Suprapubic skin (tissue), 4 donors: ENCODE measurements at places on chromosomes 4 and X.

- no peak for DNase-seq
These were observed 296.1 kb downstream of the TLL1 start for GRCh38 chr4:166169111-166169510.

- no peak for DNase-seq
These were observed 173.0 kb downstream of the RBM46 start for GRCh38 chr4:154954117-154954516.

- no peak for DNase-seq
These were observed 41.3 kb upstream of the GPC3 start for GRCh38 chrX:134026565-134027311.

GRCh38 chrX:72028701-72029470 is 102.8 kb downstream of the RTL5 start:
- DNase-seq, result no peak

DNA sequence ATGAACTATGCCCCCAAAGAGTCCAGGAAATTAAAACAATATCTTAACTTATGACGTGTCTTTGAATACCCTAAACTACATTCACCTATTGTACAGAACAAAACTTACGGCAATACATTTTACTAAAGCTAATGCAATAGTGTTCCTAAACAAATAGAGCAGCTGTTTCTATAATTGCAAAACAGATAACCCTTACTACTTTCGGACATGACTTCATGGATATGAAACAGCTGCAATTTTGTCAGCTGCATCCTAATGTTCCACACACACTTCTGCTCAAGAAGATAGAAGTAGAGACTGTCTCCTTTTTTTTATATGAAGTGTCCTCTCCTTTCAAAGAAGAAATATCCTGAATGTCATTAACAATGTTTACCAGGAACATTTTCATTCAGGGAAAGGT is 174.9 kb downstream of the ACTRT1 start:
- DNase-seq, result no peak

DNA sequence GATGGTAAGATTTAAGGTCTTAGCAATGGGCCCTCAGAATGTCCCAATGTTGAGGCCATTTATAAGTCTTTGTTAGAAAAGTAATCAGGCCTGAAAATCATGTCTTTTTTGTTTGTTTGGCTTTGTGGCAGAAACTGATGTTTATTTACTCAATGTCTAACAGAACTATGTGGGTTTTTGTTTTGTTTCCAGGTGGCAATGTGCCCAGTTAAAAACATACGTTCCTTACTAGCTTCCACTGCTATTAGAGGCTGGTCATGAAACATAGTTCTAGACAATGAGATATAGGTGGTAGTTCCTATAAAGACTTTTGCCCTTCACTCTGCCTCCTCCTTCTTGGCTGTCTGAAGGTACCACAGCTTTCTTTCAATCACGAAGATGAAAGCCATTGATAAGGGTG is 108.8 kb downstream of the C4orf51 start:
- DNase-seq, result no peak

DNA sequence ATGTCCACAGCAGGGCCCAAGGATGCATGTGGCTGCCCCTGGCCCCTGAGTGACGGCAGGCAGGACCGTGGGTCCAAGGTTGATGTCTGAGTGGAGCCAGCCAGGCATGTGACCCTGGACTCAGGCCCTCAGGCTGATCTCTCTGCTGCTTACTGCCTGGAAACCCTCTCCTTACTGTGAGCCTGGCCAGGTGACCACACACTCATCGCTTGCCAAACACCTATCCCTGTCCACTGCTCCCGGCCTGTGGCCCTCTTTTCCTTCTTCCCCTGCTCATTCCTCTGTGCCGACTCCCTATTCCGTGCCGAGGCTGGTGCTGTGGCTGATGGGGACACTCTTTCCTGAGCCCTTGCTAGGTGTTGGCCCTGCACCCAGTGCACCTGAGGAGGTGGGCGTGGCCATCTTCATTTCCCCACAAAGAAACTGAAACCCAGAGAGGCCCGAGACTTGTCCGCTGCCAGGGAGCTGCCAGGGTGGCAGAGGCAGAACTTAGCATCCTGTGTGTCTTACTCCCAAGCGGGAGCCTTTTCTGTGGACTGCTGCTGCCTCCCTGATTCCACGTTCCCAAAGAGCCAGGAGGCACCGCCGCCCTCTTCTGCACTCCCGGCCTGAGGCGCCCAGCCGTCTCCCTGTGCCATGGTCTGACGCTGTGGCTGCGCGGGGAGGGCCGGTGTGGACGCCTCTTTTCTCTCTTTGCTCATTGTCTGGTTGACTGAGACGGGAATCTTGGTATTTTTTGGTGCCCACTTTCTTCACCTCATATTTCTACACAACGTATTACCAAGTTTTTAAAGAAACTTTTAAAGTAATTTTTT is 11.2 kb upstream of the RNF4 start:
- no peak for DNase-seq

- peak; percentile 74 for DNase-seq
These were observed at the start of gene TMEM47 for GRCh38 chrX:34656842-34657725. Gene TMEM47 (minus strand): TSS chrX:34657285. CDS start chrX:34657029, 256 bp downstream.

GRCh38 chr4:38163216-38164006 is 203.2 kb downstream of the PTTG2 start:
- DNase-seq, result no peak

- no peak for DNase-seq
These were observed 188.7 kb downstream of the GBA3 start for GRCh38 chr4:22881411-22881810.

- no peak for DNase-seq
These were observed 249.9 kb downstream of the PRDM5 start for GRCh38 chr4:120672558-120673147.

- no peak for DNase-seq
These were observed 101.7 kb downstream of the RAPGEF2 start for GRCh38 chr4:159204566-159204965.

DNA sequence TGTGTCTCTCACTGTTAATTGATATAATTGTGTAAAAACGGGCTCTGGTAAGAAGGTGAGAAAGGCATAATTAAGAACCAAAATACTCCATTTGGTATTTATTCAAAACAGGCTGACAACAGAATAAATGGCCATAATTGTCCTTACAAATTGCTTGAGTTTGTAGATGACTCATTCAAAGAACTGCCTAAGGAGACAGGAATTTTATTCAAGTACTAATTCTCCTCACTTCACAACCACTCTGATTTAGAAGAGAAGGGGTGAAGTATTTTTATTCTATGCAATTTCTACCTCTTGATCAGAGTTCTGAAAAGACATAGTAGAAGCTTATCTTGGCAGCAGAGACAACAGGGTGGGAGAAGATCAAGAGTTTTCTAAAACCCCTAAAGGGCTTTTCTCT is 43.1 kb downstream of the ATP11C start:
- no peak for DNase-seq

GRCh38 chrX:14777525-14777924 is 95.3 kb downstream of the FANCB start:
- DNase-seq, result no peak

DNA sequence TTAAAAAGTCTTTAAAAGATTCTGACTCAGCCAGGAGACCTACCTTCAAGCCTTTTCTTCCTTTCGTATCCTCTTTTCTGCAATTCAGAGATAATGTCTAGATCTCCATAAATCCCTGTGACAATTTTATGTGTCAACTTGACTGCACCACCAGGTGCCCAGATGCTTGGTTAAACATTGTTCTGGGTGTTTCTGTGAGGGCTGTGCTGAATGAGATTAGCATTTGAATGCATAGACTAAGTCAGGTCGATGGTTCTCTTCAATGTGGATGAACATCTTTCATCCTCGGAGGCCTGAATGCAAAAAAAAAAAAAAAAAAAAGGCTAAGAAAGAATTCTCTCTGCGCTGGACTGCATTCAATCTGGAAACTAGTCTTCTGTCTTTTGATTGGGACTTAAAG is 1082.7 kb downstream of the NLGN4X start:
- no peak for DNase-seq

- no peak for DNase-seq
These were observed 266.1 kb upstream of the ANXA10 start for GRCh38 chr4:167826281-167826680.

- no peak for DNase-seq
These were observed 6.3 kb downstream of the LONRF3 start for GRCh38 chrX:118980761-118981160.

DNA sequence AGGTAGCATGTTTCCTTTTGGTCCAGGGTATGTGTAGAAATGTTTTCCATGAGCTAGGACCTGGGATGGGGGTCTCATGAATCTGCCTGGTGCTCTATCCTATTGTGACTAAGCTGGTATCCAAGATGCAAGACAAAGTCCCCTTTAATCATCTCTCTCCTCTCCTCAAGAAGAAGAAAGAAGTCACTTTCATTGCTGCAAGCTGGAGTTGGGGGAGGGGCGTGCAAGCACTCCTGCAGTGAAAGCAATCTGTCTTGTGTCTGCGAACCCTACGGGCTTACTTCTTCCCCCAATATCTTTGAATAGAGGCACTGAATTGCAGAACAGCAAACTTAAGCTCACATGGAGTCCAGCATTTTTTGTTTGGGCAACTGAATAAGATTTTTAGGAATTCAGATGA is 27.2 kb upstream of the GRPR start:
- no peak for DNase-seq

- no peak for DNase-seq
These were observed 387.5 kb downstream of the PDGFC start for GRCh38 chr4:156584100-156584499.

DNA sequence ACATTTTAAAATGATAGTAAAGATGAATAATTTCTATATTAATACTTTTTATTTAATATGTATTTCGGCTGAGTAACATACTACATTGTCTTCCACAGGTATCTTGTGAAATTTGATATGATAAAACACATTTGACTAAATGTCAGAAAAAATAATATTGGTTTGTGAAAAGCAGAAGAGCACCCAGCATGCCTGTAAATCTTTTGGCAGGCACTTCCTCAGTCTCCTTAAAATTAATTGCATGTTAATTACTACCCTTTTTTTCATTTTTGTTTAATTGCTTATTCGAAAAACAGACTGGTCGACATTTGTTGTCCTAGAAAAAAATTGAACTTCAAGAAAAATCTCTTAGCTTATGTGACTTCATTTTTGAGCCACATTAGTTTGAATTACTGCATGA is 40.6 kb downstream of the CLCN3 start:
- DNase-seq, result no peak
